BJ (cell line): ENCODE measurements at places on chromosomes 13 and 19.

DNA sequence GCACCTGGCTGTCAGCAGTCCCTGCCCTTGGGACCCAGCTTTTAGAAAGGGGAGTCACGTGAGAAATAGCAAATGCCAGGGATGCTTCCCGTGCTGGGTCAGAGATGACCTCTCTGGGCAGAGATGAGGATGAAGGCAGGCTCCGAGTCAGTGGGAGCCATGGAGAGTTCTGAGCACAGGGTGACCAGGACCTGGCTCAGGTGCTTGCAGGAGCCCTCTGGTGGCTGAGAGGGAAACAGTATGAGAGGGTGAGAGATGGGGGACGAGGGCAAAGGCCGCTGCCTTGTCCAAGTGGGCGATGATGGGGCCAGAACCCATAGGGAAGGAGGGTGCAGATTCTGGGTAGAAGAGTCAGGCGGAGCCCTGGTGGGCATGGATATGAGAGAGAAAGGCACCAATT lies 15.8 kb downstream of the TMED1 start:
- DNase-seq: no peak

DNA sequence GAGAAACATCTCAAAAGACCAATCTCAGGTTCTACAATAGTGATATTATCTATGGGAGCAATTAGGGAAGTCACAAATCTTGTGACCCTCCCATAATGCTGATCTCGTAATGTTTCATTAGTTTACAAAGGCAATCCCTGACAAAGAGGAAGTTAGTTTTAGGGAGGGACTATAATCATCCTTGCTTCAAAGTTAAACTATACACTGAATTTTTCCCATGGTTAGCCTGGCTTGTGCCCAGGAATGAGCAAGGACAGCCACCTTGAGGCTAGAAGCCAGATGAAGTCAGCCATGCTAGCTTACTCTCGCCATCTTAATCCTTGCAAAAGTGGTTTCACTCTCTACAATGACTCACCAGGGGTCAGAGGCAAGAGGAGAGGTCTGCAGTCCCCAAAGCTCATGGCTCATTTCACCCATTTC lies 5.4 kb downstream of the CEACAM3 start:
- no peak for DNase-seq

DNA sequence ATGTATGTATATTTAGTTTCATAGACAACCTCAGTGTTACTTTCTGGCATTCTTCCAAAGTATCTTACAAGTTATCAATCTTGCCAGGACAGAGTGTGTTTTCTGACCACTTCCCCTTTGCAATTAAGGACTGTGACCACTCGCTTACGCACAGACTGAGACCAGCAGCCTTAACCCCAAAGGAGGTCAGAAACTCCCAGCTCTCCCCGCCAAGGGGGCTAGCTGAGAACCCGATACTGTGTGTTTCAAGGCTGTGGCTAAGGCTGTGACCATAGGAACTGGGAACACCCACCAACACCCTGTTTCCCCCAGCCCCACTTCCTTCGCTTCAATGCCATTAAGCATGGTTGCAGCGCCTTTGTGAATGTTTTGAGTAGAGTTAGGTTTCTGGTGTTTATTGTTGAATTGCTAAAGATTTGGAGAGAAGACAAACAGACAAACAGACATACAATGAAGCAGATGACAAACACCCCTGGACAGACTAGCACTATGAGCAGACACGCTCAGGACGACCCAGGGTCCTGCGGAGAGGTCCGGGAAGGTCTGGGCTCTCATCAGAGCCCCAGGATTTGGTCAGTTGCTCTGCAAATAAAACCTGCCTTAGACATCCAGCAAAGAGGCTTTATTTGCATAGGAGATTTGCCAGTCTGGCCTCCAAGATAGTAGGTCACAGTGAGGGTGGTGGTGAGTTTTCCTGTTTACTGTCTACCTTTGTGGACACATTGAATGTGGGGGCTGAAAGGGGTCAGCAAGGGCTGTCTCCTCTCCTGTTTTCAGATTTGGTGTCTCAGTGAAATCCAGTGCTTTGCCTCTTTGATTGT lies 25.0 kb upstream of the TNFSF11 start:
- DNase-seq: no peak

- no peak for DNase-seq
These were observed 1385.3 kb upstream of the SPRY2 start for GRCh38 chr13:81726037-81726726.

GRCh38 chr19:38850976-38851621 lies 1.3 kb upstream of the HNRNPL start:
- no peak for DNase-seq

DNA sequence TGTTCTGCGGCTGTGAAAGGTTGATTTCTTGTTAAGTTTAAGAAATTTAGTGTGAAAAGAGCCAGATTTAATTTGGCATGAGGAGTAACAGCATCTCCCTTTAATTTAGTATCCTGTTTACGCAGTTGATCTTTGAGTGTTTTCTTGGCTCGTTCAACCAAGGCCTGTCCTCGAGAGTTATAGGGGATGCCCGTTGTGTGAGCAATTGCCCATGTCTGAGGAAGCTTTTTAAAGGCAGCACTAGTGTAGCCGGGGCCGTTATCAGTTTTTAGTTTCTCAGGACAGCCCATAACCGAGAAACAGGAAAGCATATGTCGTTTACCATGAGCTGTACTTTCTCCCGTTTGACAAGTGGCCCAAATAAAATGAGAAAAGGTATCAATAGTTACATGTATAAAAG lies 47.5 kb upstream of the ZNF43 start:
- DNase-seq: no peak

DNA sequence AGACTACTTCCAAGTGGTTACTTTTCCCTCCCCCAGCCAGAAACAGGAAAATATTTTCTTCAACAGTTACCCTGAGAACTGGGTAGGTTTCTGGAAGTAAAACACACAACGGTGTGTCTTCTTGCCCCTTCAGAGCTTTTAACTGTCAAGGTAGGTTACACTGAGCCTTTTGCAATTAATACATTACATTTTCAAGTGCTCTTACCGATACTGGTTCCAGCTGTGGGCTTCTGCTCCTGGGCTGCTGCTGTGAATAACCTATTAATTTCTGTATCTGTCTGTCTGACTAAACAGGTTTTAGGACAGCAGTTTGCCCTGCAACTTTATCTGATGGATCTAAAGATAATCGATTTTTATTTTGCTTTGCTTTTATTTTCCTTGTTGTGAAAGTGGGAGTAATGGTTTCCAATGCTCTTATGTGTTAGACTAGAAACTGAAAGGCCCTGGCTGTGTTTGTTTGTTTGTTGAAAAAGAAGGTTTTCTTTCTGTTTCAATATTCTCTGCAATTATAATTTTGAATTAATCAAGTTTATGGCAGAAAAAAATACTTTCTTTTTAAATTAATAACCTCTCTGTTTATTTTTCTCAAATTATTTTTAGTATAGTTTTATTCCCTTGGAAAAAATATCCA lies 196.7 kb upstream of the SLITRK6 start:
- DNase-seq: no peak

- DNase-seq: no peak
These were observed 53.0 kb upstream of the GPC6 start for GRCh38 chr13:93173654-93174053.

GRCh38 chr13:98651744-98652143 lies 74.8 kb upstream of the STK24 start:
- DNase-seq: no peak

- no peak for DNase-seq
These were observed 4.4 kb downstream of the DOCK6 start for GRCh38 chr19:11257846-11258380.

DNA sequence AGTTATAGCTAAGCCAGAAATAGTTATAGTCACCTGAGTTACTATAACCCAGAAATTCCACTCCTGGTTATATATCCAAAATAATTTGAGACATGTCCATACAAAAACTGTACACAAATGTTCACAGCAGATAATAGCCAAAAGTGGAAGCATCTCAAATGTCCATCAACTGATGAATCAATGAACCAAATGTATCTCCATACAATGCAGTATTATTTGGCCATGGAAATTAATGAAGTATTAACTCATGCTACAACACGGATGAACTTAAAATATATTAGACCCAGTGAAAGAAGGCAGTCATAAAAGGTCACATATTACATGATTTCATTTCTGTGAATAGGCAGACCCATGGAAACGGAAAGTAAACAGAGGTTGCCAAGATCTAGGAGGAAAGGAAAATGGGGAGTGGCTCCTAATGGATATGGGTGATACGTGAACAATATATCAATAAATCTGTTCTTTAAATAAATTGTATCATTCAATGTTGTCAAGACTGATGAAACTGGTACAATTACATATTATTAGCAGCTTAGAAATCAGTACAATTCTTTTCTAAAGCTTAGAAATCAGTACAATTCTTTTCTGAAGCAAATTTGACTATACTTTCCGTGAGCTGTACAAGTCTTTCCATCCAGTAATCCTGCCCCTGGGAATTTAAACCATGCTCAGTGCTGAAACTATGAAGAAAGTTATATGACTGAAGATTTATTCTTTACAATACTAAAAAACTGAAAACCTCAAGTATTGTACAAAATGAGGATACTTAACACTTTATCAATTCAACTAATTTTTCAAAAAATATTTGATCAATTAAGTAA lies 47.0 kb upstream of the DIAPH3 start:
- DNase-seq: no peak

DNA sequence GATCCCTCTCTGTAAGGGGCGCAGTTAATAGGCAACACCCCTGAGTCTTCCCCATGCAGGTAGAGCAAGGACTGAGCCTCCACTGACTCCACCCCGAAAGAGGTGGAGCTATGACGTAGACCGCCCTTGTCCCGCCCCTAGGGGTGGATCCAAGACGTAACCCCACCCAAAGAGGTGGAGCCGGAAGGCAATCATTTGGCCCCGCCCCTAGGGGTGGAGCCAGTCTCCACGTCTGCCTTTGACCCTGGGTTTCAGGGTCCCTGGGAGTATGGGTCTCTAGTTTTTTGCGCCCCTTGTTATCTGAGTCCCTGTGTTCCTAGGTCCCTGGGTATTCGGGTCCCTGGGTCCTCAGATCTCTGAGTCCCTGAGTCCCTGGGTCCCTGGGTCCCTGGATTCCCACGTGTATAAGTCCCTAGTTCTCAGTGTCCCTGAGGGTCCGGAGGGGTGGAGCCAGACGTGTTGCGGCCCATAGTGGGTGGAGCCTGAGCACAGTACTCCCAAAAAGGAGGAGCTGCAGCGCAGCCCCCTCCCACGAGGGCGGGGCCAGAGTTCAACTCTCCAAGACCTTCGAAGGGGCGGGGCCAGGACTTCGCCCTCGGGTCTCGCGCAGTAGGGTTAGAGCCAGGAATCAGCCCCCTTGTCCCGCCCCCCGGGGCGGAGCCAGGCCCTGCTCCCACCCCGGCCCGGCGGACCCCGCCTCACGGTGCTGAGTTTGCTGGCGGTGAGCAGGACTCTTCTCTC lies 5.3 kb downstream of the DENND1C start:
- DNase-seq: no peak

GRCh38 chr13:43102304-43102703 lies 78.9 kb downstream of the DNAJC15 start:
- no peak for DNase-seq

- DNase-seq: no peak
These were observed 1.9 kb downstream of the SAFB start for GRCh38 chr19:5624741-5625278.

DNA sequence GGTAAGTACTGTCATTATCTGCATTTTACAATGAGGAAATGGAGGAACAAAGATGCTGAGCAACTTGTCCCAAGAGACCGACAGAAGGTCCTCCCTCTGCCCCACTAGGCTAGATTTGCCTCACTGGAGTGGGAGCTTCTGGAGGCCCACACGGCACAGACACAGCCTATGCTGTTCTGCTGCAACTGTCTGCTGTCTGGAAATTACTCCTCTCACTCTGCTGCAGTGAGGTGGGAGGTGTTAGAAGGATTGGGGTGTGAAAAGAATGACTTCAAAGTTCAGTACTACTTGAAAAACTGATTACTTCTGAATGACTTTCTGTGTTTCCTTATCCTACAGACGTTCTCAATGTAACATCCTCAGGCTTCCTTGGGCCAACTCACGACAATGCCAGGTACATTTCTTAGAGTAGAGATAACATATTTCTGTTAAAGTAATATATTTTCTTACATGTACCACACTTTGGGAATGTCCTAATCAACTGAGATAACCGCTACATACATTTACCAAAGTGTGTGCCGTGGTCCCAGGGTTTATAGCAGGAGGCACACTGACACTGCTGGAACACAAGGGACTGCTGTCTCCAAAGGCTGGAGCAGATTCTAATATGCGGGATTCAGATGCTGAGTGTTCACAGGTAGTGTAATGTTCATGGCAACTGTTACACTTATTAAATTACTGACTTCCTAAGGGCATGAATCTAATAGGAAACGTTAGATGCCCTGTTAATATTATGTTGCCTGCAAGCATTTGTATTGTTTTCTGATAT lies 53.5 kb upstream of the WASF3 start:
- no peak for DNase-seq

DNA sequence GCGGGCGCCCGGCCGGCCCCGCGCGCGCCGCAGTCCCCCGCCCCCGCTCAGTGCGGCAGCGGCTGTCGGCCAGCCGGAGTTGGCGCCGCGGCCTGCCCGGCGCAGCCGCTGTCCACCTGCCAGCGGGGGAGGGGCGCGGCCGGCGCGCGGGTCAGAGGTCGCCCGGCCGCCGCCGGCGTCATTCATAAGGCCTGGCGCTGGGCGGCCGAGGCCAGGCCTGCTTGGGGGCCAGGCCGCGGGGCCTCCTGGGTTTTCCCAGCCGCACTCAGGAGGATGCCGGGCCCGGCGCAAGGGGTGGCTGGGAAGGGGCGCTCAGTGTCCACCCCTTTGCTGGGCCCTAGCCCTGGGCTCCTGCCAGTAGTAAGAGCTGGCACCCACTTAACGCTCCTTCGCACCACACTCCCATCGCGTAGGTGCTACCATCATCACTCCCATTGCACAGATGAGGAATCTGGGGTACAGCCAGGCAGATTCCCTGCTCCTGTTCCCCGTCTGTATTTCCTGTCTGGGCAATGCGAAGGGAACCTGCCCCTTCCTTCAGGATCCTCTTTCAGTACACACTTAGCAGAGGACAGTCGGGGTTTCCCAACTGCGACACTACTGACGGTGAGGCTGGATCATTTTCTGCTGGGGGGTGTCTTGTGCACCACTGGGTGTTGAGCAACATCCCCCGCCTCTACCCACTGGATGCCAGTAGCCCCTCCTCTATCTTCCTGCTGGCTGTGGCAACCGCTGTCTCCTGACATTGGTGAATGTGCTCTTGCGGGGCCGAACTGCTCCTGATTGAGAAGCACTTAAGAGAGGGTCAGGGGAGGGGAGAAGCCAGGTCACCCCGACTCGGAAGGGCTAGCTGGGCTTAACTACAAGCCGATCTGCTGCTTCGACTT lies 846 bp upstream of the PRKACA start:
- peak; percentile 41 for DNase-seq

DNA sequence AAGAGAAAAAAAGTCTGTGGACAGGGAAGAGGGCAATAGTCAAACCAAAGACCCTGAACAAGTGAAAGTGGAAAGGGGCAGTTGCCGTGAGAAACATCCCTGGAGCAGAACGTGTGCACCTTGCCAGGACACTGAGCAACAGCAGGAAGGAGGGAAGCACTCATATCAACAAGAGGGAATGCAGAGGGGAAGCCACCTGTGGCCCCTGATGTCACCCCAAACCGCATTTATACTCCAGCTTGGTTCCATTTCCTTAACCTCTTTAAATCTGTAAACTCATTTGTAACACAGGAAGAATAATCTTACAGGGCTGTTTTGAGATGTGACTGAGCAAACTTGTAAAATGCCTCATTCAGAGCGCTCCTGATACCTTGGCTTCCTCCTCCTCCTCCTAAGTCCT lies 698.8 kb downstream of the DIAPH3 start:
- DNase-seq: no peak
